ENCODE measurements at places on chromosomes 4 and X.

DNA sequence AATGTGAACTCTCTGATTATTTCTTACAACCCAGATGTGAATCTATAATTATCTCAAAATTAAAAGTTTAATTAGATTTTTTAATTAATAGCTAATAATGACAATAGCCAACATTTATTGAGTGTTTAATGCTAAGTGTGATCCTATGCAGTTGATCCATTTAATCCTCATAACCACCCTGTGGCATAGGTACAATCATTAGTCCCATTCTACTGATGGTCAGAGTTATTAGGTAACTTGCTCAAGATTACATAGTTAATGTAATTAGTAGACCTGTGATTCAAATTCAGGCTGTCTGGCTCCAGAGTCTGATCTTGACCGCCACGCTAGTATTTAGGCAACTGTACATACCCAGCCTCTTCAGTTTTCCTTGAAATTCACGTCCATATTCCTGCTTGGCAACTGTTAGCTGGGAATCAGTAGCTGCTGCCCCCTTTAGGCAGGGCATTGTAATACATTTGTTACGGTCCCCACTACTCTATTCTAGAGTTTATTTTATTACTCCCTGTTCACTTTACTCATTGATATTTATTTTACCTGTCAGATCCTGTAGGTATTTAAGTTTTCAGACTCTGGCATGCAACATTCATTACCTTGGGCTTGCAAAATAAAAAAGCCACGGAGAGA is 20.6 kb upstream of the TEC start:
- DNase-seq: no peak

DNA sequence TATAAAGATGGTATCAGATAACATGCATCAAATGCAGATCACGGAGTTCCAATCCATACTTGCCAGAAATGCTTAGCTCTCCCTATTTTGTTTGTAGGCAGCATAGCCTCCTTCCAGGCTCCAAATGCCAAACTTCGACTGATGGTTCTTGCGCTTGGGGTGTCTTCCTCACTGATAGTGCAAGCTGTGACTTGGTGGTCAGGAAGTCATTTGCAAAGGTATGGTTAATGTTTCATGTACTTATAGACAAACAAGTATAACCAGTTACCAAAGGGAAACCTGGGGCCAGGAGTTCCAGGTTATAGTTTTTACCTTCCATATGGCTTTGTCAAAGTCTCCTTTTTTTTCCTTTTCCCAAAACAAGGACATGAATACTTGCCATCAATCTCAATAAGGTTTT is 5.3 kb downstream of the CWH43 start:
- DNase-seq: no peak

- no peak for DNase-seq
These were observed 91.5 kb upstream of the PPARGC1A start for GRCh38 chr4:23981328-23981727.

DNA sequence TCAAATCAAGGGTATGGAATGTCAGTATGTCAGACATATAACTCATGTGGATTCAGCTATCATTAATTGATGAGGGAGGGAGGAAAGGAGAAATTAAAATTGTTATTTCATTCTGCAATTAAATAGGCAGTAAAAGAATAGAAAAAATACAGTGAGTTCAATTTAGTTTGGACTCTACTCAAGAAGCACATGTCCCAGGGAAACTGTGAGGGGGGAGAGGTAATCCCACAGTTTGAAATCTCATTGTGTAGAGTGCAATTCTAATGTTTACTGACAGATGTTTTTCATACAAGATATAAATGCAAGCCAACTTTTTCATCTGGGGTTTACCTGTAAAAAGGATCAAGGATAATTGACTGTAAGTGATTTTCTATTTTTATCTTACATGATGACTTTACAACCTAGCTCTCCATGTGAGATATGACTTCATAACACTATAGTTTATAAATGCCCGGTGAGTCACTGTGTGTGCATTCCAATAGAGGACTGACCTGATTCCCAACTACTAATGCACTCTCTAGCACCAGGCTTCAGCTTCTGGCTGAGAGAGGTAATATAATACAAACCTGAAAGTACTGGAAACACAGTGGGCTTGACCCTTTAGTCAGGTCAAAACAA is 35.2 kb upstream of the SCD5 start:
- DNase-seq: no peak

DNA sequence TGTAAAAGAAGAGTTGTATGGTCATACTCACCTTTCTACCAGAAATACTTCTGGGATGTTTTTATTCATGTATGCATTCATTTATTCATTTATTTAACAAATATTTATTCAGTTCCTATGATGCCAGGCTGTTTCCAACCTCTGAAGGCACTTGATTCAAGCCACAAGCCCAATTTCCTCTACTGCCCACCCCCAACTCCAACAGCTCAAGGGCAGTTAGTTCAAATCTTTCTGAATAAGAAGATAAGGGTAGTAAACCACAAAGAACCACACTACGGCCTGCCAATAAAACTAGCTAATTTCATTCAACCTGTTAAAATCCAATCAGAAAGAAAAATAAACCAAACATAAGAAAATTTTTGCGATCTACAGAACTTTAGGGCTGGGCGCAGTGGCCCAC is 31.2 kb downstream of the LRBA start:
- DNase-seq: no peak

DNA sequence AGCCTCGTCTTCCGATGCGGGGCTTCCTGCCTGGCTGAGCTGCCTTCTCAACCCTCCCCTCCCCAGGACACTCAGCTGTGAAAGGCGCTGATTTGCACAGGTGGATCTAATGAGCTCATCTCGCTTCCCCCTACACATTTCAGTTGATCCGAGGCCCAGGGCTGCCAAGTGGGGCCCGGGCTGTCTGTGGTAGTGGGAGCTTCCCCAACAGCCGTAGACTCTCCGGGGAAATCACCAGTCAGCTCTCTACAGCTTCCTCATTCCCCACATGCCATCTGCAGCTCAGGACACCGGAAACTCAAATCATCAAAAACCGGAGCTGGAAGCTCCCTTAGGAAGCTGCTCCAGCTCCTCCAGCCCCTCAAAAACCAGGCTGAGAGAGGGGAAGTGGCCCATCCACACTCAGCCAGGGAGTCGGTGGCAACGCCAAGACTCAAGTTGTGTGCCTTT is 56.2 kb downstream of the SMIM20 start:
- no peak for DNase-seq

GRCh38 chrX:74421036-74421739 is at the start of gene SLC16A2:
TSS of gene SLC16A2 (plus strand) at chrX:74421493. CDS start at chrX:74421638, 145 bp downstream.
- DNase-seq: peak; percentile 54

GRCh38 chrX:46572340-46572936 is 1.1 kb upstream of the CHST7 start:
- DNase-seq: no peak

DNA sequence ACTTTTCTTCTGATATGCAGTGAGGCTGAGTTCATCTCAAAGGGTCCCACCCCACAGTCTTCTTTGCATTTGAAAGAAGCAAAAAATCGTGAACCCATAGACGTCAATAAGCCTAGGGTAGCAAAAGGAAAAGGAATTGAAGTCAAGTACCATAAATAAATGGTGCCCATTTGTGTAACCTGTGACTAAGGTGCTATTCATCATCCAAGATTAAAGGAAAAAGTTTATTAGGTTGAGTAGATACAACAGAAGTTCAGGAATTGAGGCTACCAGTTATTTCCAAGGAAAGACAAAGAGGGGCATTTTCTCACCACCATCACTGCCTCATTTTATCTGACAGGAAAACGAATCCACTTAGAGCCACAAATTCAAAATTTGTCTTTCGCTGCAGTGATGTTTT is 18.8 kb upstream of the GRSF1 start:
- no peak for DNase-seq

GRCh38 chr4:174483792-174484191 is 38.5 kb downstream of the HPGD start:
- DNase-seq: no peak

- no peak for DNase-seq
These were observed 11.7 kb upstream of the FAT4 start for GRCh38 chr4:125303058-125303457.

- DNase-seq: no peak
These were observed 92.4 kb upstream of the ATXN3L start for GRCh38 chrX:13412208-13412600.

DNA sequence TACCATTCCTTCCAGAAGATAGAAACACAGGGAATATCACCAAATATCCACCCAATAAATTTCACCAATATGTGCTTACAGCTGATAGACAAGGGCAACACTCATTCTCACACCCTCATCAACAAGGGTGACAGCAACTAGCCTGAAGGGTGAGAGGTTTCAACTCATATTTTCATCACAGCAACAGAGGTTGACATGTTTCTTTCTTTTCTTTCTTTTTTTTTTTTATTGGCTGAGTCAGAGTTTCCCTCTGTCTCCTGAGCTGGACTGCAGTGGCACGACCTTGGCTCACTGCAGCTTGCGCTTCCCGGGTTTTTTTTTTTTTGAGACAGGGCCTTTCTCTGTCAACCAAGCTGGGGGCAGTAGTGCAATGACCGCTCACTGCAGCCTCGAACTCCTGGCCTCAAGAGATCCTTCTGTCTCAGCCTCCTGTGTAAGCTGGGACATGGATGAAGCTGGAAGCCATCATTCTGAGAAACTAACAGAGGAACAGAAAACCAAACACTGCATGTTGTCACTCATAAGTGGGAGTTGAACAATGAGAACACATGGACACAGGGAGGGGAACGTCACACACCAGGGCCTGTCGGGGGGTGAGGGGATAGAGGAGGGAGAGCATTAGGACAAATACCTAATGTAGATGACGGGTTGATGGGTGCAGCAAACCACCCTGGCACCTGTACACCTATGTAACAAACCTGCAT is 27.5 kb upstream of the ASMTL start:
- no peak for DNase-seq

DNA sequence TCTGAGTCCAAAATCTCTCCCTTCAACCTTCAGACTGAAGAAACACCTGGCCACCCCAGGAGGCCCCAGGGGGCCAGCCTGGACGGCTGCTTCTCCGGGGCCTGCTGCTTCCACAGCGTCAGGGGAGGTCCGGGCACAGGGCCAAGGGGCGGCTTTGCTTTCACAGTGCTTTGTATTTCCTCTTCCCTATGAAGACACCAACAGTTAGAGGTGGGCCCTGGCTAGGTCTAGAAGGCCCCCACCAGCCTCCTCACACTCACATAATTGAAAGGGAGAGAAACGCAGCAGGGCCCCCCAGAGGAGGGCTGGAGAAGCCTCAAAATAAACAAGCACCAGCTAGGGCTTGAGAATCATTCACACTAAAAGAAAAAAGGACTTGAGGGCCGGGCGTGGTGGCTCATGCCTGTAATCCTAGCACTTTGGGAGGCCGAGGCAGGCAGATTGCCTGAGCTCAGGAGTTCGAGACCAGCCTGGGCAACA is 17.8 kb downstream of the SCD5 start:
- DNase-seq: peak; percentile 79

- DNase-seq: peak; percentile 69
These were observed 41.7 kb downstream of the RFC1 start for GRCh38 chr4:39324446-39324845.

DNA sequence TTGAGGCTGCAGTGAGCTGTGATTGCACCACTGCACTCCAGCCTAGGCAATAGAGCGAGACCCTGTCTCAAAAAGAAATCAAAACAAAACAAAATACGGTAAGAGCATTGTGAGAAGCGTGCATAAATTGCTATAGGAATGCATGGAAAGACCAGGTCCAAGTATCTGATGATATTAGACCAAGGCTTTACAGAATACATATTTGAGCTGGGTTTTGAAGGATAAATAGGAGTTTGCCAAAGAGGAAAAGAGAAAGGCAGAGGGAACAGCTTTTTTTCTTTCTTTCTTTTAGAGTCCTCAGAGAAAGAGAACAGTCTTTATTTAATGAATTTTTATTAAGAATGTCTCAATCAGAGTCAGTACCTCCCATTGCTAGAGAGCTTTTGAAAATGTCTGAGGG is 79.5 kb upstream of the PRPS1 start:
- DNase-seq: no peak

- DNase-seq: no peak
These were observed 5.9 kb downstream of the ANXA10 start for GRCh38 chr4:168098248-168098717.

GRCh38 chr4:105433421-105433820 is 40.4 kb downstream of the PPA2 start:
- no peak for DNase-seq

GRCh38 chr4:68591204-68591603 is 15.1 kb upstream of the UGT2B17 start:
- DNase-seq: no peak

DNA sequence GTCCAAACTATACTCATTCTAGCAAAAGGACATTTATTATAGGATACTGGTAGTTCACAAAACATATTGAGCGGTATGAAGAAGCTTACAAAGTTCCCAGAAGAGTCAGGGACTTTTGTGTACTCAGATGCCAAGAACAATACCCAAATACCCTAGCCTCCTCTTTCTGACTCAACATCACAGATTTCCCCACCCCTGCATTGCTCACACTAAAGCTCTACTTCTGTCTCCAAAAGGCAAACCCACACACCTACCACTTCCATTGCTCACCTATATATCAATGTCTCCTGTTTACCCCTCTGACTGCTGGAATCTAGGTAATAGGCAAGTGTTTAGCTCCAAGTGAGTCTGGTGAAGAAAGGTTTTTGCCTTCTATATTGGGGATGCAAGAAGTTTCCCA is 100.7 kb upstream of the HCCS start:
- DNase-seq: no peak

DNA sequence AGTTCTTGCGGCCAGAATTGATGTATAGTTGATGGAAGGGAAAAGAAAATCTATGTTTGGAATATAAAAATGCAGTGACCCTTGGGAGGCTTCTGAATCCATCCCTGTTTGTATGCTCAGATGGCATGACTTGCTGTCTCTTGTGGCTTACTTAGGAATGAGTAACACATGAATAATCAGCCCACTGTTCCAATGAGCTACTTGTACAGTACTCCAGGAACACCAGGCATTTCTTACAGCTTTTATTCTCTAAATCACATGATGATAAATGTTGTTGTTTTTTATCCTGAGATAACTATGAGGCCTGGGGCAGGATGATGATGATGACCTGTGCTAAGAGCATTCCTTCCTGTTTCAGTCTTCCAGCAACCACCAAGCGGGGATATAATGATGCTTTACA is 18.9 kb downstream of the TMPRSS11E start:
- no peak for DNase-seq

DNA sequence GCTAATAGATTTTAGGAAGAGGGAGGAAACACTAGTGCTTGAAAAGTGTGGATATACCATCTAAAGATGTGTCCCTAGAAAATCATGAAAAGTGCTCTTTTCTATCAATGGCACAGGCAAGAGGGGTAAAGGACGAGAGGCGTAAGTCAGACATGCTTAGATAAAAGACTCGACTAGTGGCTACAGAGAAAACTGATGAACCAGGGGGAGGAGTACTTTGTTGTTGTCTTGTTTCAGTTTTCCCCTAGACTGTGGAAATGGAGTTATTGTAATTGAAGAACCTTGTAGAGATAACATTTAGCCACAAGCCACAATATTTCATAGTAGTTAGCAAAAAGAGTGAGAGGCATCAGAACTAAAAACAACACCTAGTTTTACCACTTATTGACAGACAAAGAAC is 21.4 kb downstream of the GALNTL6 start:
- DNase-seq: no peak

DNA sequence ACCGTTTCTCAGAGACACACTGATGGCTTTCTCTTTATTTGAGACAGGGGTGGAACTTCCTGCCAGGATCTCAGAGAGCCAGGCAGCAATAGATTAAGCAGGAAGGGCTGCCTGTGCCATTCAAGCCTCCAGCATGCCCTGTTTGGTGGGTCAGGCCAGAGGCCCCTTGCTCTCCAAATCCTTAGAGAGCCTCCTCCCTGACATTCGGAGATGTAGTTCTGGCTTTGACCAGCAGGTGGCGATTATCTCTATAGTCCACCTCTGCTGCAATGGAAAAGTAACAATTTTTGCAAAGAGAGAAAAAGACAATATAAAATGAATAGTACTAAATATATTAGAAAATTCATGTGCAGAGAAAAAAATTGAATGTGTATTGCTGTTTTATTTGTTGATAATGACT is 93.9 kb downstream of the NXF2B start:
- no peak for DNase-seq

Measured in midbrain (tissue), 1 donor.